Right forelimb (tissue), 1 donor: ENCODE measurements at places on chromosomes 4 and X.

- no peak for DNase-seq
Measured at GRCh38 chr4:140133576-140133975, 20.4 kb downstream of the MAML3 start.

- DNase-seq = no peak
Measured at GRCh38 chr4:178611062-178611461, 1168.8 kb upstream of the AGA start.

- DNase-seq = no peak
Measured at GRCh38 chr4:128461291-128462102, 173.9 kb upstream of the PGRMC2 start.

DNA sequence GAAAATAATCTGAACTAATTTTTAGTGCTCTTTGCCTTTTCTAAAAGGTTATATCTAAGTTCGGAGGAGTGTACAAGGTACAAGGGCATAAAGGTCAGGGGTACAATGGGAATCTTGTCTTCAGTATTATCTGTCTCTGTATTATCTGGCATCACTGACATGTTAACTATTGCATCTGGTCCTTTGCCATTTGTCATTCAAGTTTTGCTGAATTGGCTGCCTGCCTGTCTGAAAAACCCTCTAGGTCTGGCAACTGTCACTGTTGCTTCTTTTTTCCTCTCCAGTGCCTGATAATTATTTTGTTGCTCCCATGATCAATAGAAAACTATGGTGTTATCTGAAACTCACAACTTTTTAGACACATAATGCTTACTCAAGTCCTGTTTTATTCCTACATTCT is 112.5 kb upstream of the STK26 start:
- DNase-seq = no peak

GRCh38 chr4:40309250-40309774 is 25.8 kb upstream of the CHRNA9 start:
- peak; percentile 89 for DNase-seq

- DNase-seq = no peak
Measured at GRCh38 chr4:42410446-42410845, 13.2 kb downstream of the SHISA3 start.

- DNase-seq = no peak
Measured at GRCh38 chr4:103497692-103498091, 222.1 kb downstream of the TACR3 start.

DNA sequence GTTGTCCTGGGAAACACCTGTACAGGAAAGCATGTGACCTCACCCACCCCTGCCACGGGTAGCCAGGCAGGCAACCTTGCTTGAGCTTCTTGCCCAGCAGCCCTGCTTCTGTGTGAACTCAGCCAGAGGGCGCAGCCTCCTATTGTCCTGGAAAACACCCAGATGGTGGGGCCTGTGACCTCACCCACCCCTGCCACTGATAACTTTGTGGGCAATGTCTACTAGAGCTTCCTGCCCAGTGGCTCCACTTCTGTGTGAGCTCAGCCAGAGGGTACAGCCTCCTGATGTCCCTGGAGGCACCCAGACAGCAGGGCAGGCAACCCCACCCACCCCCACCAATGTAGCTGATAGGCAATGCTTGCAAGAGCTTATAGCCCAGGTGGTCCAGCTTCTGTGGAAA is 146.3 kb downstream of the DTHD1 start:
- no peak for DNase-seq

- DNase-seq = no peak
Measured at GRCh38 chr4:83276299-83277040, 8.1 kb downstream of the COQ2 start.

GRCh38 chr4:183633476-183634400 is 25.2 kb downstream of the RWDD4 start:
- no peak for DNase-seq

GRCh38 chrX:109830704-109831206 is 97.7 kb upstream of the ACSL4 start:
- DNase-seq = no peak

- no peak for DNase-seq
Measured at GRCh38 chrX:10482708-10483107, 137.7 kb downstream of the MID1 start.

GRCh38 chr4:169628579-169628978 is 8.2 kb downstream of the CLCN3 start:
- no peak for DNase-seq

GRCh38 chrX:17801431-17801830 is 59.7 kb downstream of the RAI2 start:
- no peak for DNase-seq

GRCh38 chrX:64190136-64190740 is 15.3 kb downstream of the AMER1 start:
- DNase-seq = no peak

GRCh38 chr4:122992057-122992456 is 69.7 kb upstream of the NUDT6 start:
- DNase-seq = no peak

- DNase-seq = no peak
Measured at GRCh38 chrX:47198026-47198686, 4.5 kb downstream of the UBA1 start.

DNA sequence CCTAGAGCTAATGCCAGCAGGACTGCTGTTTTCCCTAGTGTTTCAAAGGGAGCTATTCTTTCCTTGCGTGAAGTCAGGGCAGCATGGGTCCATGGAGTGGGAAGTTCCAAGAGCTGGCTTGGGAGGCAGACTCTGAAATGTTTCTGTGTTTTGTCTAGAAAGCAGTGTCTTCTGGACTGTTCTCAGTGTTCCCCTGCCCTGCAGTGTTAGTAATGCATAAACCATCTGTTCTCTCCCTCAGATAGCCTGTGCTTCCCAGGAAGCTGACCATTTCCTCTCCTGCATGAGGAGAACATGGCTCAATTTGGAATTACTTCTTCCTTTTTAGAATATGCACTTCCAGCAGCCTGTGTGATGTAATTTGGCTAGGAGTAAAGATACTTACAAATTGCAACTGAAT is 116.7 kb upstream of the CXCL13 start:
- DNase-seq = no peak

DNA sequence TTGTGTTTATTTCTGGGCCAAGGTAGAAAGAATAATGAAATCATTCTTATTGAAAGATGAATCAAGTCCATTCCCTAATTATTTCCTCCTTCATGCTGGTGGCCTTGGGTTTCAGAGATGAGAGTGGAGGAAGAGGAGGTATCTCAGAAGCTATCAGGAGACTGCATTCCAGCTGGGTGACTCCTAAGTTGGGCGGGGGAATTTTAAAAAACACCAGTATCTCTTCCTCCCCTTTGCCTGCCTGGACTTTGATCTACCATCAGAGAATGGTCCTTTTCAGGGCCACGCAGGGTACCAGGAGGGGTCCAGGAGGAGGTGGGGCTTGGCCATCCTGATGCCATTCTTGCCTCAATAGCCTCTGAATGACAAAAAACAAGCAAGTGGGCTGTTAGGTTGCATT is 104.4 kb downstream of the ASMT start:
- no peak for DNase-seq

DNA sequence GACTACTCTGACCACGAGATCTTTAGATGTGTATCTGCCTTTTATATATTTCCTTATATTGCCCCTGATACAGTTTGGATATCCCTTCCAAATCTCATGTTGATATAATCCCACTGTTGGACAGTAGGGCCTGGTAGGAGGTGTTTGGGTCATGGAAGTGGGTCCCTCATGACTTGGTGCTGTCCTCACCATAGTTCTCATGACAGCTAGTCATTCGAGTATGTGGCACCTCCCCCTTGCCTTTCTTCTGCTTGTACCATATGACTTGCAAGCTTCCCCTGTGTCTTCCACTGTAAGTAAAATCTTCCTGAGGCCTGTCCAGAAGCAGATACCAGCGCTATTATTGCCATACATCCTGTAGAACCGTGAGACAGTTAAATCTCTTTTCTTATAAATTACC is 145.3 kb downstream of the ZNF518B start:
- no peak for DNase-seq

DNA sequence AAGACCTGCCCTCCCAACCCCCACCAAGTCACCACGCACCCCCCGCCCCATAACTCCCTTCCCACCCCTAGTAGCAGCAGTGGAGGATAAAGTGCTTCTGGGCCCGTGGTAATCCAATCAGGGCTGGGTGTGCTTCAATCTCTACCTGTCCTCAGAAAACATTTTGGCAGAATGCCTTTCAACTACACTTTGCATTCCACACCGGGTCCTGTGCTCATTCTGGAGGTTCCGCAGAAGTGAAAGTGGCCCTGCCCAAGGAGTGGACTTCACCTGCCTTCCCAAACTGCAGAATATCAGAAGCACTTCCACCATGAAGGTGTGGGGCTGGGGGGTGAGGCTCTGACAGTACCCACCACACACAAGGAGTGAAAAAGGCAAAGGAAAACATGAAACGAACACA is 322.3 kb downstream of the DHX15 start:
- no peak for DNase-seq

DNA sequence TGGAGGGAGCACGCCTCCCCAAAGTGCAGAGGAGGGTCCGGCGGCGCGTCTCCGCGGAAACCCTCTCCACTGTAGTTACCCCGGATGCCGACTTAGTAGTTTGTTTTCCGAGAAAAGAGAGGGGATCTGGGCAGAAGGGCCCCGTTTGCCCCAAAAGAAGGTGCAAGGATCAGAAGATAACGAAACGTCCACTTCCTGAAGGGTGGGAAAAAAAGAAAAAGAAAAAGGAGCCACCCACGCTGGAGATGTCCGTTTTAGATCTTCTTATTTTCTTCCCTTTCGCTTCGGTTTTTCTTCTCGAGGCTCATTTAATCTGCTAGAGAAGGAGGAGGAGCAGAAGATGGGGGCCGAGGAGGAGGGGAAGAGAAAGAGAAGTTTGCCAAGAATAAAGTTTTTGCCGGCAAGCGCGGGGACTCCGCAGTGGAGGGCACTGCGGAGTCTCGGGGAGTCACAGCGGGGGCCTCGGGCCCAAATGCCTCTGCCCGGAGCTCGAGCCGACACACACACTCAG is 517 bp downstream of the LEF1 start:
- peak; percentile 51 for DNase-seq

DNA sequence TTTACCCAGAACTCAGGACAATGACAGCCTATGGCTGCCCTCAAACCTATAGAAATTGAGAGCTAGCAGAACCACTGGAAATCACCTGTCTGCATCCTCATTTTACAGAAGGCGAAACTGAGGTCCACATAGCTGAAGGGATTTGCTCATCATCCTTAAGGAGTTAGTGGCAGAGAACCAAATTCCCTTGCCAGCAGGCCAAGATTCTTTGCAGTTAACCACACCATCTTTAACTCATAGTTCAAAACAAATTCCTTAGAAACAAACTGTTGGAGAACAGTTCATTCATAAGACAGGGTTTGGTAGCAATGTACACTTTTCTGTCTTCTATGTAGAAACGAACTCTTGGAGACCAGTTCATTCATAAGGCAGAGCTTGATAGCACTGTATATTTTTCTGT is 37.9 kb upstream of the RAP2C start:
- DNase-seq = no peak

- DNase-seq = no peak
Measured at GRCh38 chrX:39611468-39611867, 486.3 kb downstream of the BCOR start.

GRCh38 chrX:79365591-79365990 is 1.5 kb downstream of the ITM2A start:
- DNase-seq = no peak

- no peak for DNase-seq
Measured at GRCh38 chr4:55255179-55255578, 90.9 kb upstream of the SRD5A3 start.

DNA sequence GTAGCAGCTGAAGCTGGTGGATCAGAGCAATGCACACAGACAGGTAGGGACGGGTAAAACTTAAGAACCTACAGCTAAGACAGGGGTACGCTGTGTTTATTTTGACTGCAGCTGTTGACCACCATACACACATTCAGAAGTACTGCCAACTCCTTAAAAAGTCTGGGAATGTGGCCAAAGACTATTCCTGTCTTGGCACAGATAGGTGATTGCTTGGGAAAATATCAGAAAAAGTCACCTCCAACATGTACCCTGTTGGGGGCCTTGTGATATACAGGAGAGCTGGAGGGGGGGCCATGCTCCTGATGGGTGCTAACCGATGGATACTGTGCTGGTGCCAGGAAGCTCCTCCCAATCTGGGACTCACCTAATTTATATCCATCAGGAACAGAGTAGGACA is 121.2 kb downstream of the VCX2 start:
- DNase-seq = no peak

DNA sequence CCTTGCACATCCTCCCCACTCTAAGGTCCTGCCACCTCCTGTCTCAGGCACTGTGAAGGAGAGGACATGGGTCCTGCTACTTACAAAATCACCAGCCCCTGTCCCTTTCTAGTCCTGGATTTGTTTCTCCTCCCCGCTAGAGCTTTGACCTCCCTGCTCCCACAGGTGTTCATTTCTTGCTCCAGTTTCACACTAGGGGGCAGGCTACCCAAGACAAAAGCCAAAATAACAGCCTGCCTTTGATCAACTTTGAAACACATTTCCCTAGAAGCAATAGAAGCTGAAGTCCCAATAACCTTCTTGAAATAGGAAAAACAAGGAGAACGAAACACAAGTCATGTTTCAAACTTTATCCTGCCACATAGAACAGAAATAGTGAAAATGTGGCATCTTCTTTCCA is 164.4 kb downstream of the QDPR start:
- DNase-seq = no peak

DNA sequence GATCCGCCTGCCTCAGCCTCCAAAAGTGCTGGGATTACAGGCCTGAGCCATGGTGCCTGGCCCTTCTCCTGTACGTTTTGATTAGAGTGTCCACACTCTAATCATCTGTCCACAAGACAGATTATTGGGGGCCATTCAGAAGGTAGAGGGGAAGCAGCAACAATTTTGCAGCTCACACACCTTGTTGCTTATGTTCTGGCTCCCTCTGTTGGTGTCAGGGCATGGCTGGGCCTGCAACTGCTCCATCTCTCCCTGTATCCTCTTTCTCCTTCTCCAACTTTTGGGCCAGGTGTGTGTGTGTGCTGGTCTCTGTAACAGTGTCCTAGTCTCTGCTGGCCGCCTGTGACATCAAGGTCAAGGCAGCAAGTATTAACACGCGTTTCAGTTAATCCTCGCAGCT is 125.5 kb upstream of the MBNL3 start:
- no peak for DNase-seq
